ENCODE measurements at places on chromosomes 12 and 14.

DNA sequence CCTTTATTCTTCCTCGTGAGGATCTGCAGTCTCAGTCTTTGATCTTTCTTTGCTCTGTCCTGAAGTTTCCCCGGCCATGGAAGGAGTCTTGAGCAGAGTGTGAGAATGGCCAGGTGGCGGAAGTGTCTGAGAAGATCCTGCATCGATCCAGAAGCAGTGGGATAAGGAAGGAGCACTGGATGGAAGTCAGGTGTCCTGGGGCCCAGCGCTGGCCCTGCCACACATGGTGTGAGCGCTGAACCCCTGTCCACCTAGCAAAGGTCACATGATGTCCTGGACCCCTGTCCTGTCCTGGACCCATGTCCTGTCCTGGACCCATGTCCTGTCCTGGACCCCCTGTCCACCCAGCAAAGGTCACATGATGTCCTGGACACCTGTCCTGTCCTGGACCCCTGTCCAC, 111.8 kb upstream of the MED13L start:
- DNase-seq: no peak

- no peak for DNase-seq
These were observed 259.1 kb upstream of the FKBP4 start for GRCh38 chr12:2535583-2536204.

GRCh38 chr12:76084863-76085519, 506 bp upstream of the NAP1L1 start:
- peak; percentile 86 for DNase-seq

GRCh38 chr14:59313658-59314608, 125.5 kb downstream of the DAAM1 start:
- no peak for DNase-seq

- no peak for DNase-seq
These were observed 1.6 kb downstream of the MMP14 start for GRCh38 chr14:22837750-22838538.

DNA sequence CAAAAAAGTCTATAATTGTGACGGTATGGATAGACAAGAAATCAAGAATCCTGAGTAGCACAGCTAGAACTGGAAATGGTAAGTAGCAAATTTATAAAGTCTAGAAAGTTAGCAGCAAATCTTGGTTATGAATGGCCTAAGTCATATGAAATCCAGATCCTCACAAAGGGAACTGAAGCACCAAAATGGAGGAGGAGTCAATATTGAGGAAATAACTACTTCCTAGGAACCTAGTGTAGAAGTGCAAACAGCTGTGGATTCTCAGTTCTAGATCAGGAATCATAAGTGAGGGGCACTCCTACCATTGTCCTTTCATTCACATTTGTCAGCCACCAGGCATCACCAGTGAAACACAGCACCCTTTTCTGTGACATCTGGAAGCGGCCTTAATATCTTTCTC, 202.2 kb upstream of the DCN start:
- no peak for DNase-seq

- no peak for DNase-seq
These were observed 40.6 kb downstream of the CHGA start for GRCh38 chr14:92963301-92964123.

DNA sequence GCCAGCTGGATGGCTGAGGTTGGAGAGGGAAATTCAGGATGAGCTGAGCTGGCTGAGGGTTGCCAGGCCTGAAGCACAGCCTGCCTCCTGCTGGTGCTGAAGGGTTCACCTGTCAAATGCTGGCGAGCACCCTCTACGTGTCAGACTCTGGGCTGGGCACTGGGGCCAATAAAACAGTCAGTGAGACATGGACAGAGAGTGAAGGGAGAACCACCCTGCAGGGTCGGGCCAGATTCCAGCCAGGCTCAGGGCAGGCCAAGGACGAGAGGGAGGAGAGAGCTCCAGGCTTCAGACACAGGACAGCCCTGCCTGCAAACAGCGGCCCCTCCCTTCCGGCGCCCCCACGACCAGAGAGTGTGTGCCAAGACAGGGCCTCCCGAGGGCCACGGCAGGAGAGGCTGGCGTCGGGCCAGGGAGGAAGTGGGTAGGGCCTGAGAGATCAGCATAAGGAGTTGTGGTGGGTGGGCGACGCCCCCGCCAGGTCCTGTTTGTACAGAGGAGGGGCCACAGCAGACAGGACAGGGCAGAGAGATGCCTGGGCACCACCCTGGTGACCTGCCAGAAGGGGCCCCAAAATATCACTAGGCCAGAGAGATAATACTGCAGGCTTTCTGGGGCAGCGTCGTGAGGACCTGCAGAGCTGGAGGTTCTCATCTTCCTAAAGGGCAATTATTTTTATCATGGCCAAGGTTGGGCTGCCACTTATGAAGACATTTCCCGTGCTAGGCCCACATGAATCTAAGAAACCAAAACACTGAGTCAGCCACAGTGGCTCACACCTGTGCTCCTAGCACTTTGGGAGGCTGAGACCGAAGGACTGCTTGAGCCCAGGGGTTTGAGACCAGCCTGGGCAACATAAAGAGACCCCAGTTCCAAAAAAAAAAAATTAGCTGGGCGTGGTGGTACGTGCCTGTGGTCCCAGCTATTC, 73.1 kb upstream of the GPR68 start:
- no peak for DNase-seq

GRCh38 chr12:43669373-43669772, 89.2 kb downstream of the PUS7L start:
- DNase-seq: no peak

DNA sequence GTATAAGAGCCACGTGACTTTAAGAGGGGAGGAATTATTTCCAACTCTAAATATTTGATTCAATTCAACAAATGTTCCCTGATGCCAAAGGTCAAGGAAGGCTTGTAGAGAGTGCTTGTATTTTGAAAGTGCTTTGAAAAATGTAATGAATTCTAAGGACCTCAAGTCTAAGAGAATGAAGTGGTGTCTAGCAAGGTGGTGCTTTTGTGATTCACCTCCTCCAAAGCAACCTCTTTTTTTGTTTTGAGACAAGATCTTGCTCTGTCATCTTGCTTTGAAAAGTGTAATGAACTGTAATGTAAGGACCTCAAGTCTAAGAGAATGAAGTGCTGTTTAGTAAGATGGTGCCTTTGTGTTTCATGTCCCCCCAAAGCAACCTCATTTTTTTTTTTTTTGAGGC, 13.7 kb downstream of the AK7 start:
- no peak for DNase-seq

- DNase-seq: peak; percentile 90
These were observed 103.4 kb upstream of the MAP1LC3B2 start for GRCh38 chr12:116455540-116456329.

DNA sequence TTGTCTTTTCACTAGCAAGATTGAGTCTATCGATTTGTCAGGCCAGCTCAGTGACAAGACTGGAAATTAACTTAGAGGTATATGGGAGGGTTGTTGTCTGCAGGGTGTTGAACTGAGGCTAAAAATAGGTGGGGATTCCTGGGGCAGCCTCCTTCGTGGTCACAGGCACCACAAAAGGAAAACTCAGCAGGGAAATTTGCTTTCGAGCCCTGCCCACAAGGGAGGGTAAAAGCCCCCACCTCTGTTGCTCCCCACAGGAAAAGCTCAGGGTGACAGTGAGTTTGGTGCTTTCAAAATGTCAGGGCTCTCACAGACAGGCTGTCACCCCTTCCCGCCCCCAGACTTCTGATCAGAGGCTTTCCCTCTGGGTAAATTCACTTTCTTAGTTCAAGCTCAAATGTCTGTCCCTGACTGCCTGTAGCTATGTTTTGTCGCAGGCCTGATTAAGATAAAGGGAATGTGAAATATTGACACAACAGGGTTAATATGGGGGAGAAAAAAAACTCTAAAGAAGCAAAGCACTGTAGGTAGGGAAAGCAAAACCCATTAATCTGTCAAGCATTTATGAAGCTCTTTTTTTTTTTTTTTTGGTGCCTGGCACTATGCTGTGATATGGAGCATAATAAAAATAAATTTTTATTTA, 11.7 kb upstream of the NFKBIA start:
- no peak for DNase-seq

DNA sequence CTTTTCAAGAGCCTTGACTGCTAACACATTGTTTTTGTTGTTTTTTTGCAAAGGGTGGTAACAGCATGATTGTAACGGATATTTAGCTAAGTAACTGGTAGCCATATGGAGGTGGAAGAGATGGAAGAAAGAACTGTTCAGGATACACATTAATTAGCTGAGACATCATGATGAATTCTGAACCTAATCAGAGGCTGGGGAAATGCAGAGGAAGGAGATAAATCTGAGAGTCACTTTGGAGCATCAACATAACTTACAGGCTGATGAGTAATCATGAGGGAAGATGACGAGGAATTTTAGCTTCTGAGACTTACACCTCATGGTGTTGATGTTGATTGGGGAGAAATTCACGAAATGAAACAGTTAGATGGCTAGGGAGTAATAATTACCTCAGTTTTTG, 62.3 kb downstream of the NIN start:
- no peak for DNase-seq

- no peak for DNase-seq
These were observed 58.4 kb upstream of the DIO3 start for GRCh38 chr14:101502761-101503392.

DNA sequence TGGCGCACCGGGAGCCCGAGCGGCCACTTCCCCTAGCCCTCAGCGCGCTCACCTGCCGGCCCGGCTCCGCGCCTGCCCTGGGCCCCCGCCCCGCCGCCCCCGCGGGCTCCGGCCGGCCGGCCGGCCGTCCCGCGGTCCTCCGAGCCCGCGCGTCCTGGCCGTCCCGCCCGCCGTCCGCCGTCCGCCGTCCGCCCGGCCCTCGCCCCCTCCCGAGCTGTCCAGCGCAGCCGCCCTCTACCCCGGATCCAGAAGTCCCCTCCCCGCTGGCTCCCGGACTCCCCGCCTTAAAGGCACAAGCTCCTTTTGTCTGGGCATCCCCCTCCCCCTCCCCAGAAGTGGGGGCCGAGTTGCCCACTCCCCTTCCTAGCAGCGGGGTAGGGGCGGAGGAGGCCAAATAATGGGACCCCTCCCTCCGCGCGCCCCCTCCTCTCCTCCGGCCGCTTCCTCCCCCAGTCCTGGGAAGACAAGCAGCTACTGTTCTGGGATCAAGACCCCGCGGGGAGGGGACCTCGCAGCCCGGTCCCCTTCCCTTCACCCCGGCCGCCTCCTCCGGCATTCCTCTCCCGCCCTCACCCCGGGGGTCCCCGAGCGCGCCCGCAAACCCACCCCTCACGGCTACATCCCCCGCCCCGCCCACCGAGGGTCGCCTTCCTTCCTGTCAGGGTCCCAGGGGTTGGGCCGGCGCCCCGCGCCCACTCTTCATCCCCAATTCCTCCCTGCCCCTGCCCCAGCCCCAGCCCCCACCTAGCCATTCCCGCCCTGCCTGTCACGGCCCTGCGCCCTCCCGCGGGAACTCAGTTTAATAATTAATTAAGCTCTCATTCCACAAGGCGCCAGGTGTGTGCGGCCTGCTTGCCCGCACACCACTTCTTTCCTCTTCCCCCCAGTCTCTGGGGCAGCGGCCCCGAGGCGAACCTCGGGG, at the start of gene ADCY6:
ADCY6 (minus strand) TSS at position 236 of the 922 bp plus-strand sequence. CDS start 5,655 bp downstream, outside the sequence.
- DNase-seq: peak; percentile 85

DNA sequence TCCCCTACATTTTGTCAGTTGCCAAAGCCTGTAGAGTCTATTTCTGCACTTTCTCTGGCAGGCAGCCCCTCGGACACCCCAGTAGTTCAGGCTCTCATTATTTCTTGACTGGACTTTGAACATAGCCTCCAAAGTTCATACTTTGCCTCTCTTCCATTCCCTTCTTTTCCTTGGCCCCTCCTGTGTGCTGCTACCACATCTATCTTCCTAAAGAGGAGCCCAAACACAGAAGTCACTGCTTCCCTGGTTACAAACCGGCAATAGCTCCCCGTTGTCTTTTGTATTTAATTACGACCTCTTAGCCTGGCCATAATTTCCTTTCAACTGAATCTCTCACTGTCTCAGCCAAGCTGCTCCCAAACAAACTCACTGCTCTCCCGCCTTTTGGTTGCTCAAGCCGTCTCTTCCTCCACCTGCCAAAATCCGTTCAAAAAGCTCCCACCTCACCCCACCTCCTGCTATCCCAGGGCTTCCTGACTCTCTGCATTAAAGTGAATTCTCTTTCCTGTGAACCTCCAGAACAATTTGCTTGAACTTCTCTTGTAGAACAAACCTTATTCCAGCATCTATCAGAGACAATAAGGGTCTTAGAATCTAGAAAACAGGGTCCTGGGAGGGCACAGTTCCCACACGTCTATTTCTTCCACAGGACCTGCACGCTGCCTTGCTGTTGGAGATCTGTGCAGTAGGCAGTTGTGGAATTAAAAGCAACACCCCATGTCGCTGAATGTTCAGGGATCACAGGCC, 46.9 kb downstream of the PRMT8 start:
- no peak for DNase-seq

All from ACHN (cell line).